Kidney tubule cell (primary cell): ENCODE measurements at places on chromosomes 7 and 10.

GRCh38 chr10:35409094-35409582 lies 72.8 kb downstream of the CCNY start:
- peak; percentile 76 for DNase-seq

DNA sequence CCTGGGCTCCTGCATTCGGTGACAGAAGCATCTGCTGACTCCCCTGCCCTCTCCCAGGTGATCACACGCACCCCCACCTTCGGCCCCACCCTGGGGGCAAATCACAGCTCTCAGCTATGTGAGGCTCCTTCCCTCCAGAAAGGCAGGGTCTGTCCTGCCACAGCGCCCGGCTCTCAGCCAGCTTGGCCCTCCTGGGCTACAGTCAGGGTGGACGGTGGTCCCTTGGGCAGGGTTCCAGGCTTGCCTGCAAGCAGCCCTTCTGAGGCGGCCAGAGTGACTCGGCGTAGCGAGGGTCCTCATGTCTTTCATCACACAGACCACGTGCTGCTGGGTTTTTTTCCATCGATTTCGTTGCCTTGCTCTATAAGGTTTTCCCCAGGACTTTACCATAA lies 53.6 kb upstream of the EBF3 start:
- no peak for DNase-seq

DNA sequence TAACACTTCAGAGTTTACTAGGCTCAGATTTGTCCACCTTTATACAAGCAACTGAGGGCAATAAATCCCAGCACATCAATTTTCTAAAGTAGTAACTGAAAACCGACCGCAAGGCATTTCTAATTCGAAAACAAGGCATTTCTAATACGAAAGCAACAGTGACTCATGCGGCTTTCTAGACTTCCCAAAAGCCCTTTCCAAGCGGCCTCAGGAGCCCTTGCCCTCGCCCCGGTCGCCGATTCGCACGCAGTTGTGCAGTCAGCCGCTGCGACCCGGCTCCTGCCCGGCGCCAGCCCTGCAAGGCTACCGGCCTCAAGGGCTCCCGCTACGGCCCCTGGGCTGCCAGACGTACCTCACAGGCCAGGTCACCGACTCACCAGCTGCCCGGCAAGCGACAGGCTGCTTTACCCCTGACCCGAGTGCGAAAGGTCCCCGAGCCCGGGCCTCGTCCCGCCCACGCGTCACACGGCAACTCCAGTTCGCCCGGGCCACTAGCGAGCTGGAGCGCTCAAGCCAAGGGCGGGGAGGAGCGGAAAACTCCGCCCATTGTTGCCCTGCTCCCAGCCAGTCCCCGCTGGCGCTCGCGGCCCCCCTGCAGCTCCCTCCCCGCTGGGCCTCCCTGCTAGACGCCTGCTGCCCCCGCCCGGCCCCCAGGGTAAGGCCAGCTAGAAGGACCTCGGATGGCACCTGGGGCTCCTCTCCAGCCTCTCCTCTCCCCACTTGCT lies 7.3 kb downstream of the NCOA4 start:
- peak; percentile 96 for DNase-seq

- no peak for DNase-seq
These were observed 43.7 kb downstream of the PCLO start for GRCh38 chr7:83119026-83119382.

DNA sequence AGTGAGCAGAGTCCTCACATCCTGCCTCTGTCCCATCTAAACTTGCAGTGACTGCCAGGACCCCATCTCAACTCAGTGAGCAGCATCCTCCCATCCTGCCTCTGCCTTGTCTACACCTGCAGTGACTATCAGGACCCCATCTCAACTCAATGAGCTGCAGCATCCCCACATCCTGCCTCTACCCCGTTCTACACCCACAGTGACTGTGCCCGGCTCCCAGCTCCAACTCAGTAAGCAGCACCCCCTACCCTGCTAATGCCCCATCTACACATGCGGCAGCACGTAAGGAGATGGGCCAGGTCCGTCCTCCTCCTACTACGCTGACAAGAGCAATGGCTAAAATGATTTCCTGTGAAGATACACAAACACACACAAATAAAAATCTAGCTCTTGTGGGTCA lies 65.5 kb downstream of the TNS3 start:
- DNase-seq: no peak

GRCh38 chr10:22670788-22671187 lies 43.6 kb downstream of the PIP4K2A start:
- no peak for DNase-seq

- peak; percentile 99 for DNase-seq
These were observed at the start of gene FAS for GRCh38 chr10:88990384-88991160. Gene FAS, plus strand, starts transcription at chr10:88990798. Its CDS starts 79 bp downstream, at chr10:88990877.

DNA sequence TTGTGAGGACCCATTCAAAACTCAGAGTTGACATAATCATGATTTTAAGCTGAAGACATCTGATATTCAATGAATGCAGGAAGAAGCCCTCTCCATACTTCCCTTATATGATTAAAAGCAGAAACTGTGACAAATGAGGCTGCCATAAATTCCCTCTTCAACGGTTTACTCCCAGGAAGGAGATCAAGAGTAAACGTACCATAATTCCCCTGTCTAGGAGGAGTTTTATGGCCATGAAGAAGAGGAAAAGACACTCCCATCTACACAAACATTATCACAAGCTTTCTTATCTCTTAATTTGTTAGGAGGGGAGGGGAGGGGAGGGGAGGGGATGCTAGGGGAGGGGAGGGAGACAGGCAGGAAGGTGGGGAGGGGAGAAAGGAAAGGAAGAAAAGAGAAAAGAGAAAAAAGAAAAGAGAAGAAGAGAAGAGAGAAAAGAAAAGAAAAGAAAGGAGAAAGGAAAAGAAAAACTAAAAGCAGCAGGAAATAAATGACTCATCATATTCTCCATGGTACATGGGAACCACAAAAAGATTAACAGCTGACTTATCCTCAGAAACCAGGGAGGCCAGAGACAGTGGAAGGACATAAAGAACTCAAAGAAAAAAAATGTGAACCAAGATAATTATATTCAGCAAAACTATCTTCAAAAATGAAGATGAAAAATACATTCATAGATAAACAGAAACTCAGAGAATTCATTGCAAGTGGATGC lies 121.6 kb downstream of the ALOX5 start:
- peak; percentile 32 for DNase-seq

- DNase-seq: no peak
These were observed 1022.6 kb downstream of the LRMDA start for GRCh38 chr10:76453997-76454396.

GRCh38 chr7:36154255-36155212 lies 1.5 kb downstream of the EEPD1 start:
- DNase-seq: no peak
